Neural progenitor cell (in vitro differentiated cells): ENCODE measurements at places on chromosomes 11 and 22.

DNA sequence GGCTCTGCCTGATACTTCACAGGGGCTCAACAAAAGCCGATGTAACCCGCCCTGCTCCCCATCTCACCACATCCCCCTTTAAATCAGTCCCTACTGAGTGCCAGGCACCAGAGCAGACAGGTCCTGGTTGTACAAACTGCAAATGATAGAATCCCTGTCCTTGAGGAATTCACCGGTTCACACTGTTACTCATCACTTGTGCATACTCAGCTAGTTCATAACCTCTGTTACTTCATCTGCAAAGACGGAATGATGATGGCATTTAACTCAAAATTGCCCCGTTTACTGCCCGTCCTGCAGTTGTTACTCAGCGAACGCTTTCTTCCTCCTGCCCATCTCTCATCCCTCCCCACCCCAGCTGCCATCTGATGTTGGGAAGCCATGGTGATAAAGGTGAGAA is 384.7 kb downstream of the OPCML start:
- H3K4me3 ChIP-seq: no peak overlapping the region
- H3K36me3 ChIP-seq: no peaks in the 10 kb centered on the region
- H3K4me1 ChIP-seq: peaks cover 4% of the 10 kb centered on the region

- peaks cover 3% of the 10 kb centered on the region for H3K27me3 ChIP-seq
- no peak overlapping the region for H3K4me3 ChIP-seq
- DNase-seq: no peak
- H3K36me3 ChIP-seq: no peaks in the 10 kb centered on the region
- no peaks in the 10 kb centered on the region for H3K4me1 ChIP-seq
- no peak overlapping the region for H3K27ac ChIP-seq
Observed at GRCh38 chr22:25884121-25884520, 142.1 kb downstream of the MYO18B start.

- no peak overlapping the region for H3K4me3 ChIP-seq
- H3K27ac ChIP-seq: no peak overlapping the region
- no peak for DNase-seq
- no peaks in the 10 kb centered on the region for H3K4me1 ChIP-seq
- H3K36me3 ChIP-seq: no peaks in the 10 kb centered on the region
- peaks cover 2% of the 10 kb centered on the region for H3K27me3 ChIP-seq
Observed at GRCh38 chr22:31998784-31999385, 44.2 kb upstream of the SLC5A1 start.

DNA sequence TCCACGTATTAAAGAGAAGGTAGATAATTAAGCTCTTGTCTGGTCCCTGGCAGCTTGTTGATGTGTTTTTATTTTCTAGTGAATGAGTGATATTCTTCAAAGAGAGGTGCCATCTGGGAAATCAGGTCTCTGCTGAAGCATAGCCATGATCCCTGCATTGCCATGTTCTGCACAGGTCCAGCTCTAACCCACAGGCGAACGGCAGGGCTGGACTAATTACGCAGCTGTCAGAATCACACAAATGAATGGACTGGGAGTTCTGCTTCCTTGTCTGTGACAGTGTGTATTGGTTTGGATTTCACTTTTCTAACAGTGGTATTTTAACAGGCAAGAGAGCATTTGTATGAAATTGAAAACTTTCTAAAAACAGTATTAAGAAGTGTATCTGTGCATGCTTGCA is 235.6 kb downstream of the FAT3 start:
- no peaks in the 10 kb centered on the region for H3K27me3 ChIP-seq
- H3K27ac ChIP-seq: no peak overlapping the region
- H3K36me3 ChIP-seq: no peaks in the 10 kb centered on the region
- H3K4me3 ChIP-seq: no peak overlapping the region
- DNase-seq: no peak
- H3K4me1 ChIP-seq: peaks cover 15% of the 10 kb centered on the region

- peaks cover 3% of the 10 kb centered on the region for H3K4me1 ChIP-seq
- no peaks in the 10 kb centered on the region for H3K27me3 ChIP-seq
- H3K4me3 ChIP-seq: no peak overlapping the region
- H3K36me3 ChIP-seq: no peaks in the 10 kb centered on the region
- no peak for DNase-seq
Observed at GRCh38 chr11:117064275-117064674, 34.0 kb downstream of the SIK3 start.

DNA sequence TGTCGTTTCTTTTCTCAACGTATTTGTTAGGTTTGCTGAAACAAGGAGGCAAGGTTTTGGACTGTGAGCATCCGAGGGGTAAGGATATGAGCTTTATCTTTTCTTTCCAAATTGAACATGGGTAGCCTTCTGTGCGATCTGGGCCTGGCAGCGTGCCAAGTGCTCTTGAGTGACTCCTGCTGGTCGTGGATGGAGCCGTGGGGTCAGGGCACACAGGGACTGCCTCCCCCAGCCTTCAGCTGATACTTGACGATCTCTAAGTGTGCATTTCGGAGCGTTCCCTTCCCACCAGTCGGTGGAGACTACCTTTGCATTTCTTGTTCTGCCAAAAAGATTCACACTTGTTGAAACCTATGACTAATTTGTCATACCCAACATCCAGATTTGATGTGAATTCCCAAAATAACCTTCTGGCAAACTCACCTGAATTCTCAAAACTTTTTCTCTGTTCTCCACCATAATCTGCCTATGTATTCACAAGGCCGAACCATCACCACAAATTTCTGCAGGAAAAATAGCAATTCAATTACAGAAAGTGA is 40.1 kb upstream of the CLMP start:
- no peak overlapping the region for H3K4me3 ChIP-seq
- H3K27ac ChIP-seq: no peak overlapping the region
- H3K27me3 ChIP-seq: no peaks in the 10 kb centered on the region
- H3K36me3 ChIP-seq: no peaks in the 10 kb centered on the region

DNA sequence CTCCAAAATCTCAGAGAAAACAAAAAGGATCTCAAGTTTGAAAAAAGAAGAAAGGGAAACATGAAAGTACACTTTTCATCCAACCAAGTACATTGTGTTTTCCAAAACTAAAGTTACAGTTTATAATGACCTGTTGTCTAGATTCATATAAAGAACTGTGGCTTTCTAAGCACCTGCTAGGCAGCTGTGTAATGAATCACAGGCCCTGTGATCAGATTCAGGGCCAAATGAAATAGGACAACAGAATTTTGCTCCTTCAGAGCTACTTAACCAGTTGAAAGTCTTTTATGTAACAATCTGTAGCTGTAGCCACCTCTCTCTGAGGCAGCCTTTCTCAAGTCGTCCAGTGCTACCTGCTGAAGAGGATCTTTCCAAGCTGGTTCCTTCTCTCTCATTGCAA is 960.0 kb upstream of the RAG2 start:
- H3K27me3 ChIP-seq: no peaks in the 10 kb centered on the region
- H3K36me3 ChIP-seq: no peaks in the 10 kb centered on the region
- H3K27ac ChIP-seq: no peak overlapping the region
- H3K4me3 ChIP-seq: no peak overlapping the region
- no peaks in the 10 kb centered on the region for H3K4me1 ChIP-seq
- DNase-seq: no peak

DNA sequence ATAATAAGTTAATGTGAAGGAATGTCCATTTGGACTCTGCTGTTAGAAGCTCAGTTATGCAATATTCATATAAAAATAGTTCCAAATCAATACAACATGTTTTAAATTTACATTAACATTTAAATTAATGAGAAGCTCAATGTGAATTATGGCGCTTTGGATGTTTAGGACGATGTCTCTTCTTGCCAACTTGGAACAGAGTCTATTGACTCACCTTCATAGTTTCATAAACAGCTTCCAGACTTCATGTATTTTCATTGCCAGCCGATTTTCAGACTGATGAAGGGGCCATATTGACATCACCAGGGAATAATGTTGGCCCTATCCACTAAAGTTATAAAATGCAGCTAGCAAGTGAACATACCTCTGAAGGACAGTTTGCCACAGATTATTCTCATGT is 1136.2 kb downstream of the LRRC4C start:
- no peak overlapping the region for H3K27ac ChIP-seq
- no peak for DNase-seq
- no peaks in the 10 kb centered on the region for H3K27me3 ChIP-seq
- H3K4me1 ChIP-seq: no peaks in the 10 kb centered on the region
